ENCODE measurements at places on chromosomes 7 and 10. TPM values are rescaled to one million over a fixed set of nuclear protein-coding genes. Genes with fewer than 3 reads are reported as not detected.
A peak's percentile ranks its signal among the peaks of the same experiment; 100 is the strongest.

Gene DRGX
- not detected for total RNA-seq

DNA sequence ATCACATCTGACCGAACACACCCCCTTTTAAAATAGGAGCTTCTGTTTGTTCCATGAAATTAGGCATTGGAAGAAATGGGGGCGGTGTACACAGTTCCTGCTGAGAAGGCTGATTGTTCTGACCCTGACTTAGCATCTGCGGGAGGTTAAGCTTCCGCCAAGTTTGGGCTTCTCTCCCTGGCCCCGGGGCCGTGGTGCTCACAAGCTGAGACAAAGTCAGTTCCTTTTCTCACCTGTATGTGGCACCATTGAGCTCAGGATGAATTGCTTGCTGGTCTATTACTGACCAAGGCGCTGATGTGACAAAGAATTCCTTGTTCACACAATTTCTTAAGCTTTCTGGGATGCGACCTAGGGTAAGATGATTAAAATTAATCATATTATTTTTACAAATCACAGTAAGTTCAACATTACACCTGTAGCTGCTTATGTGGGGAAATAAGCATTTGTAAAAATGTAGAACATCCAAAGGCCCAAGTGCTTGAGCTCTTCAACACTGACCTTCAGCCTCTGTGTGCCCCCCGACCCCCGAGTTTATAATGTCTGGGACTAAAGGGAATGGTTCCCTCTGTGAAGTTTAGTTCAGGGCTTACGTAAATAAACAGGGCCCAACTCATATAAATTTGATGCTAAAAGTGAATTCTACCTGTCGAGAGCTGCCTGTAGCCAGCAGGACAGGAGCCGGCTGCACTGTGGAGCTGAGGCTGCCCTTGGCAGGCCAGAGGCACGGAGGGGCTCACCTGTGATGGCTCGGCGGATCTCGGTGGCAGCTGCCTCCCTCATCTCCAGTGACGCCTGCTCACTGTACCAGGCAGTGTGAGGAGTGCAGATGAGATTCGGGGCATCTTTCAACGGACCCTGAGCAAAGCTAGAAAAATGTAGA is 50.8 kb downstream of the ZRANB1 start:
- DNase-seq: peak; percentile 25

Gene EVX1
- total RNA-seq: not detected

Gene GDF2
- total RNA-seq: not detected

Gene HOXA1
- 31.2 TPM for total RNA-seq

Gene GRID1
- 0.42 TPM for total RNA-seq

- no peak for DNase-seq
These were observed 195.0 kb downstream of the MTERF1 start for GRCh38 chr7:91685544-91685943.
